T-helper 9 cell (primary cell): ENCODE measurements at places on chromosomes 6 and 20.

- DNase-seq = no peak
Observed at GRCh38 chr6:62683063-62683462, 397.0 kb upstream of the KHDRBS2 start.

GRCh38 chr6:119511024-119511423 is 161.5 kb upstream of the MAN1A1 start:
- DNase-seq = no peak

- no peak for DNase-seq
Observed at GRCh38 chr6:26404546-26404945, 2.5 kb downstream of the BTN3A1 start.

DNA sequence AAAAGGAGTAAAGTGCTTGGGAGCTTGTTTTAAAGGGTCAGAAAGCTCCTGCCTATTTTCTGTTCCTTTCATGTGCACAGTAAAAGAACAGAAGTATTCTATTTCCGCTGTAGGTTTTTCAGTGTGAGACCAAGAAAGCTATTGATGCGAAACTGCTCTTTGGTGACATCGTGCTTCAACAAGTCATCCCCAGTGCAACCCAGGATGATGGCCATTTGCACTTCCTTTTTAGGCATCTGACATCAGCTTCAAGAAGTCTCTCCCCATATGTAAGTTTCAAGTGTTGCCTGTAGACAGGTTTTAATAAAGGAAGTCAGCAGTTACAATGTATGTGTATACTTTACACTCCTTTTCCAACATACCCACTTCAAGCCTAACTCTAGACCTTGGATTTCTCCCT is 131.6 kb downstream of the RFX6 start:
- no peak for DNase-seq

DNA sequence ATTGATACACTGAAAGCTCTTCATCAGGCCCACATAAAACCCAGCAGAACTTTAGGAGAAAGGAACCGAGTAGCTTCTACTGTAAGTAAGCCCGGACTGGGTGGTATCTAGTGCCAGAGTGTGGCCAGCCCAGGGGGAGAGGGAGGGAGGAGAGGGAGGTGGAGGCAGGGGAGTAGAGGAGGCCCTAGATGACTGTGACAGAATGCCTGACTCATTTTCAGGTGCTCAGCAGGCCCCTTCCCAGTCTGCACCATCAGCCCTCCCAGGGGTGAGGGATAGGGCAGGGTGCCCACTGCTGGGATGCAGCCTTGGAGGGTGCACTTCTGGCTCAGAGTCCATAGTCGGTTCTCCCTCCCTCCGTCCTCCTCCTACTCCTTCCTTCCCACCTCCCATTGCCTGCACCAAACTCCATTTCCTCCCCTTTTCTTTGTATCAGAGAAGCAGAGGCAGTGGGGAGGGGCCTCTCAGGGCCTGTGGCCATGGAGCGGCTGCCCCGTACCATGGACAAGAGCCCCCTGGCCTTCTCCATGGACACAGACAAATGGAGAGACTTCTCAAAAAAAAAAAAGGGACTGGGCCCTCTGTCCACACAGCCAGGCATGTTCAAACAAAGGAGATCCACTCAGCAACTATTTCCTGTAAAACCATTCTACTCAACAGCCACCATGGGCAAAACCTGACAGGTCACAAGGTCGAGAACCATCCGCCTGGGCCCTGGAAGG is 184.9 kb upstream of the SNX9 start:
- no peak for DNase-seq

- no peak for DNase-seq
Observed at GRCh38 chr20:45510242-45510862, 5.1 kb downstream of the SPINT3 start.

- DNase-seq = no peak
Observed at GRCh38 chr6:44662461-44663121, 275.1 kb downstream of the CDC5L start.

DNA sequence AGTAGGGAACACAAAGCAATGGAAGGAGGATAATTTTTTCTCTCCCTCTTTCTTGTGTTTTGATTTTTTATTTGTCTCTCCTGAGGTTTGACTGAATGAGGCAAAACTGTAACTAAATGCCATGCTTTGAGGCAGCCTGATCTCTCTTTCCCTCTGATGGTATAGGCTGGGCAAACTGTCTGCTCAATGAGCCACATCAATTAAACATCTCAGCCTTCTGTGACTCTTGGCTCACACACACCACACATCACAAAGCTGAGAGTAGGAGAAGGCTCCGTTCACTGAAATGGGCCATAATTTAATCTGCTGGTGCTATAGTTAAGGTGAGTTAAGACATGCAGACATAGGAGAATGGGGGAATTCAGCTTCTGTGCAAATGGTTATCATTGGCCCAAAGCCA is 28.1 kb upstream of the SCGN start:
- no peak for DNase-seq

- no peak for DNase-seq
Observed at GRCh38 chr6:7727086-7727945, 1.4 kb downstream of the BMP6 start.

- no peak for DNase-seq
Observed at GRCh38 chr6:74519163-74519562, 686.7 kb downstream of the COL12A1 start.

GRCh38 chr6:141467881-141468280 is 664.8 kb upstream of the GJE1 start:
- no peak for DNase-seq

GRCh38 chr6:21885111-21885510 is 291.6 kb downstream of the SOX4 start:
- no peak for DNase-seq

DNA sequence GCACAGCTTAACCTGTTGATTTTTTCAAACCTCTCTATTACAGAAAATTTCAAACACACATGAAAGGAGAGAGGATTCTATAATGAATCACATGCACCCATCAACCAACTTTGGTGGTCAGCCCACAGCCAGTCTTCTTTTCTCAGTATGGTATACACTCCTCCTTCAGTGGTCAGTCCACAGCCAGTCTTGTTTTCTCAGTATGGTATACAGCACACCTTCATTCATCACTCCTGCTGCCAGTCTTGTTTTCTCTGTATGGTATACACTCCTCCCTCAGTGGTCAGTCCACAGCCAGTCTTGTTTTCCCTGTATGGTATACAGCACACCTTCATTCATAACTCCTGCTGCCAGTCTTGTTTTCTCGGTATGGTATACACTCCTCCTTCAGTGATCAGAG is 67.8 kb downstream of the SYNDIG1 start:
- DNase-seq = no peak

DNA sequence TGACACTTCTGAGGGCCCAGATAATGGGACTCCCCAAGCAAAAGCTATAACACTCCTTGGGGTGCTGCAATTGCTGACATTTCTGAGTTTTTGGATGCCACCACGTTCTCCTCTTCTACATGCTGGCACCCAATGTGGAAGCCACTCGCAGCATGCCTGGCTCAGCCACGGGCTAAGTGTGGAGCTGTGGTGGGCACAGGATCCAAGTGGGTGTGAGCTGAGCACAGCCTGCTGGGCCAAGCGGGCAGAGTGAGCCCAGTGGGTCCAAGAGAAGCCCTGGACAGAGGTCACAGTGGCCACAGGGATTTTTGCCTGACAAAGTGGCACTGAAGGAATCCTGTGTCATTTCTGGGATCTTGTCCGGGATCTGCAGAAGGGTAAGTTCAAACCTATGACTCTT is 213.2 kb downstream of the C6orf118 start:
- DNase-seq = no peak

DNA sequence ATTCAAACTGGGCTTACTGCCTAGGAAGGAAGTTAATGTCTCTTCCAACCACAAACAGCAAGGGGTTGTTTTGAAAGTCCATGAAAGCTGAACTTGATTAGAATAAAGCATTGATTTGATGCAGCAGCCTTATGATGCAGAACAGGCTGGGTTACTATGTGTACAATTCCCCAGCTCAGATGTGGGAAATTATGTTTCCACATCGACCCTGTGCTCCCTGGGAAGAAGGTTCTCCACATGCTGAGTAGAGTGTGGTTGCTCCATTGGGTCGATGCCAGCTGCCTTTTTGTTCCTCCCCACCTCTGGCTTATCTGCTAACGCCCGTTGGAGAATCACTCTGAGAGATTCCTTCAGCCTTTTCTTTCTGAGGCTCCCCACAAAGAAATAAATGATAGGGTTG is 1.2 kb downstream of the MAS1L start:
- DNase-seq = no peak

GRCh38 chr6:16430391-16431089 is 192.2 kb downstream of the GMPR start:
- DNase-seq = no peak

- DNase-seq = no peak
Observed at GRCh38 chr6:11744753-11745152, 33.9 kb downstream of the ADTRP start.

GRCh38 chr6:110990840-110991576 is 9.2 kb downstream of the RPF2 start:
- no peak for DNase-seq

DNA sequence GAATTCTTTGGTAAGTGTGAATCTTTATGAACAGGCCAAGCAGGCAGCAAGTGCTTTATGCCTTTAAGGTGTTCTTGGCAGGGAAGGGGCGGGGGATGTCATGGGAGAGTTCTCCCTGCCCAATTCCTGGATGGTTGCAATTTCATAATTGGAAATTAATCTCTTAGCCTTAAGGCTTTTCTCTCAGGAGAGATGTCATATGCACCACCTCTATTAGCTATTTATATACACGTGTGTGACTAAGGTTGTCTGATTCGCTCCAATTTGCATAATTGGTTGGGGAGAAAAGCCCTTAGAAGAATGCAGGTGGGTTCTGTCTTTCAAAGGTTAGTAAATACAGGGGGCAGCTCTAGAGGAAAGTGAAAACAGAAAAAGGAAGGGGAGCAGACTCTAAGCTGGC is 5.2 kb upstream of the ENPP5 start:
- no peak for DNase-seq

GRCh38 chr20:35042268-35042667 is 50.3 kb downstream of the TRPC4AP start:
- no peak for DNase-seq

DNA sequence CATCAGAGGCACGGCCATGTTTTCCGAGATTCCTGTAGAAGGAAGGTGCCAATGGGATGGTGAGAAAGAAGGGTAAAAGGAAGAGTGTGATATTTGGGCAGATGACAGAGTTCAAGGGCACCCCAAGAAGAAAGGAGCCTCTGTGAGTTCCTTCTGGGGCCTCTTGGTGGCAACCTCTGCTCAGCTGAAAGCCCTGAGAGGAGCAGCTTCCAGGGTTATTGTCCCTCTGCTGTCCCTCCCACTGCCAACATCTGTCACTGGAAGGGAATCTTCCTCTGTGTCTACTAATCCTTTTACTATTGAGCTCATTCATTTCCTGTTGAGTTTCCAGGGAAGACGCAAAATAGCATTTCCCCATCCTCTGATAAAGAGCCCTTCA is 40.0 kb upstream of the KCNK16 start:
- DNase-seq = no peak

DNA sequence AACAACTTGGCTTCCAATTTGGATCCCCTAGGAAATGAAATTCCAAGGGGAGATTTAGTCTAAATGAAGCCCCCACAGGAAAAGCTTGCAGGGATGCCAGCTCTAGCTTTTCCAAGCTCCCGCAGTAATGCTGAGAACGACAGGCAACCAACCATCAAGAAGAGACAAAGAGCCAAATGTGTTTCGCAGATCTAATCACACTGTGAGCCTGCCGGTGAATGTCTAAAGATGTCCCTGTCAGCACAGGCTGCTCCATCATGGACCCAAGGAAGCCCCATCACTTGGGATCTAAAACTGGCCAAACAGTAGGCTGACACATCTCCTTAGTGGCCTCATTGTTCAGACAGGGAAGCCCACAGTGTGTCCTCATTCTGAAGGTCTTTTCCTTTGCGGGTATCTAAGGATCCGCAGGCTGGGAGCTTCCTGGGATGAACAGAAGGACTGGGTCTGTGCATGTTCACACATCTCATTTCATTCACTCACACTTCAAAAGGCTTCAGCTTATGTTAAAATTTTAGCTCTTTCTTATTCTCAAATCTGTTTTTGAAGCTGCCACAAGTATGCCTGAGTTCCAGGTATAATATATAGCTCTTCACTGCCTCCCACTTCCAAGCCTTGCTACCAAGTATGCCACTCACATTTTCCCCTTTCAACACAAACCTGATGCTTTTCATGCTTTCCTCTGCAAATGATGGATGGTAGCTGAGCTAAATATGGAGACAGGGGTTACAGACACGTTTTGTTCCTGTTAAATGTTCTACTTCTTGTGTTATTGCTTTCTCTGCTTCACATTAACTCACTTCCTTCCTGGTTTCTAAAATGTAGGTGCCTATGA is 229.8 kb downstream of the HIVEP2 start:
- DNase-seq = no peak

- DNase-seq = no peak
Observed at GRCh38 chr20:57666834-57667157, 43.0 kb downstream of the PMEPA1 start.
